Renal cortex interstitium (tissue), 15 donors: ENCODE measurements at places on chromosomes 6 and 20. TPM values are rescaled to one million over a fixed set of nuclear protein-coding genes. Genes with fewer than 3 reads are reported as not detected.

The RBM38 gene
- 32.6 TPM for polyA plus RNA-seq

The BTN1A1 gene
- 0.17 TPM for polyA plus RNA-seq

The COL12A1 gene
- polyA plus RNA-seq = 107 TPM

The LGSN gene
- 0.52 TPM for polyA plus RNA-seq

The MEP1A gene
- not detected for polyA plus RNA-seq

The MYLIP gene
- 45.6 TPM for polyA plus RNA-seq

- DNase-seq = no peak
These were observed 251.0 kb downstream of the RNGTT start for GRCh38 chr6:88712243-88712936.

DNA sequence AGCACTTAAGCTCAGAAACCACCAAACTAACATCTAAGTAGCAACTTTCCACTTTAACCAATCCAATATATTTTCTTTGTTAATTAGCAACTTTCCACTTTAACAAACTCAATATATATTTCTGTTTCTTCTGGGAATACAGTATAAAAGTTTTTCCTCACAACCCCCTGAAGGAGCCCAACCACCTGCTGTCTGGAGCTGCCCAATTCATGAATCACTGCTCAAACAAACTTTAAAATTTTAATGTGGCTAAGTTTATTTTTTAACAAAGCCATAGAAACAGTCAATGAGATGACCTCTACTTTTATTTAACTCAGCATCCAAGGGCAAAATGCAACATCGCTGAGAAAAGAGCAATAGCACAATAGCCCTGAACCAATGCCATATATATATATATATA lies 500.1 kb downstream of the EPM2A start:
- no peak for DNase-seq

DNA sequence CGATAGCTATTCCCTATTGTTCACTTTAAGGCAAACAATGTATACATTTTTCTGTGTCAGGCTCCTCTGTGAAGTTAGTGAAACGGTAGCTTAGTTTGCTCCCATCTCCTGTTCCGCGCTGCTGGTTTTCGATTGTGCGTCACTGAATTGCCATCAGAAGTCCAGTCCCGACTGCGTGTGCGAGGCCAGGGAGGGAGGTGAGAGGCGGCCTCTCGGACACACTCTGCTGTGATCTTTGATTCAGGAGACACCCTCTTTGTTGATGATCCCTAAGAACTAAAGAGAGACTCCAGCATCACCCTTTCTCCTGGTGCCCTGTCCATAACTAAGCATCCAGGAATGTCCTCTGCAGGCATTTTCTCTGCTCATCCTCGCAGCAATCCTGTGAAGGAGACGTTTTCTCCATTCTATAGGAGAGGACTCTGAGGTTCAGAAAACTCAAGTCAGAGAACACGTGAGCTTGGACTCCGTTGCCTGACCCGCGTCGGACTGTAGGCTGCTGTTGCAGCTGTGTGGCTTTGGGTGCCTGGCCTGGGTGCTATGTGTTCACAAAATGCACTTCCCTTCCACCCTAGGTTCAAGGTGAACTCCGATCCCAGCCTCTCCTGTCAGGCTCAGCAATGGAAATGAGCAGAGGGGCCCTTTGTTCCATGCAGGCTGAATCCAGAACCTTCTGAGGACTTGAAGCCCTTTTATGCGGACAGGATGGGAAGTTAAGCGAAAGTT lies 24.1 kb upstream of the UNC93A start:
- DNase-seq = no peak

GRCh38 chr6:119145111-119145510 lies 66.6 kb upstream of the FAM184A start:
- DNase-seq = no peak

- DNase-seq = peak; percentile 45
These were observed 31.0 kb upstream of the EZR start for GRCh38 chr6:158849899-158850806.

- no peak for DNase-seq
These were observed 1.7 kb upstream of the FBXO5 start for GRCh38 chr6:152984513-152984872.
